ENCODE measurements at places on chromosomes 4 and X.

- no peak for DNase-seq
Observed at GRCh38 chr4:147984065-147984777, 252.3 kb downstream of the ARHGAP10 start.

- DNase-seq: no peak
Observed at GRCh38 chrX:129793604-129794191, 13.9 kb downstream of the SASH3 start.

DNA sequence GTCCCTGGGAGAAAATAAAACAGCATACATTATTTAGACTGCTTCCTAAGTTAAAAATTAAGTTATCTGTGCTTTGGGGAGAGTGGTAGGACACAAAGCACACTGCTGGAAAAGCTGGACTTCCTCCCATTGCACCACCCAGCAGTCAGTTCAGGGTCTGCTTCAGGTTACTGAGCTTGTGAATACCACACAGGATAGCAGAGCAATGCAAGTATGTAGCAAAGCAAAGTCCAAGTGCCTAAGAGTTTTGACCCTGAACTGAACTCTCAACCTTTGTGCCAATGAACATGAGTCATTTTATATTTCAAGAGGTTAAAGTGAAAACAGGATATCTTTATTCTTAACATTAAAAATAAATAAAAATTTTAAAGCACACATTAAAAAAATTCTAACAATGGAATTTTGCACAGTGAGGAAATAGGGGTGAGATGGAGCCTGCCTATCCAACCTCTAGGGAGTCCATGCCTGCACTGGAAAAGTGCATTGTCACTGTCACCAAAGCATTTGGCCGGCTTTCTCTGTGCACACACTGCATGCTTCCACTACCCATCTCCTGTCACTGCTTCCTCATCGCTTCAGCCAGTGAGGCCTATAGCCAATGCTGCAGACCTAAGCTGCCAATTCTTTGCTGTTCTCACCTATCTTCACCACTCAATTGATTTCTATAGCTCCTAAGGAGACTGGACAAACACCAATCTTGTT, 50.9 kb downstream of the ABCG2 start:
- no peak for DNase-seq

DNA sequence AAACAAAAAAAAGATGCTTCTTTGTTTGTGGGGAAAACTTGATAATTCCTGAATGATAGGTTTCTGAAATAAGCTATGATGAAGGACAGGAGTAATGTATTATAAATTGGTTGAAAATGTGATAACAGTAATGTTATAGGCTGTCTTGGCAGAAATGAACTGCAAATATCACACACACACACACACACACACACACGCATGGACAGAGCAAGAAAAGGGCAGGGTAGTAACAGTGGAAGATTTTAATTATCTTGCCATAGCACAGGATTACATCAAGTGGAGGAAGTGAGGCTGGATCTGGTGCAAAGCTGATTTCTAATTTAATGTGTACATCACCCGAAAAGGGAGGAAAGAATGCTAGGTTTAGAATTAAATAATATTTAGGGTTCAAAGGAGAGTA, 97.5 kb upstream of the CXXC4 start:
- DNase-seq: no peak

DNA sequence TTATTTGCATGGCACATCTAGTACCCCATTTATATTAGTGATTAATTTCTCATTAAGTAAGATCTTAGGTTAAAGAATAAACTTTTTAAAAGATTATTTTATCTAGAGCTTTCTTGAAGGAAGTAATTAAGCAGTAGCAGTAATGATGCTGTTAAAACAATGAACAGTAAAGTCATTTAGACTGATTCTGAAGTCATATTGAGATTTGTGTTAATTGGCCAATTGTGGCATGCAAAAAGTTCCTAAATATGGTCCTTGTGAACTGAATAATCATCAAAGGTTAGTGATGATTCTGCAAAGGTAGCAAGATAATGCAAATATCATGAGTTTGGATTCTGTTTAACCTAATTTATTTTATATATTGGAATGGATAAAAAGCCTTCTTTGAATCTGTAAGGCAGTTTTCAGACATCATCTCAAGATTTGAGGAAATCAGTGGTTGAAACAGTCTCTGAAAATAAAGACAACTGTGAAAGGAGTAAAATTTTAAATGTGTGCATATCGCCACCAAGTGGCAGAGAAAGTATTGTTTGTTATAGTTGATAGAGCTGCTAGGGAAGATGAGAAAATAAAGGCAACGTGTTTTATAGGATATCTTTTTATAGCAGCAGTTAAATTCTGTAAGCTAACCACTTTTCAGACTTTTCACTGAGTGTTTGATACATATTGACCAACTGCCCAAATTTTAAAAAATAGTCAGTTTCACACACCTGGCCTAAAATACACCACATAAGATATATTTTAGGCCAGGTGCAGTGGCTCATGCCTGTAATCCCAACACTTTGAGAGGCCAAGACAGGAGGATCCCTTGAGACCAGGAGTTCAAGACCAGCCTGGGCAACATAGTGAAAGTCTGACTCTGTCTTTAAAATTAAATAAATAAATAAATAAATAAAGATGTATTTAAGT, 79.6 kb downstream of the CCKAR start:
- DNase-seq: peak; percentile 33

DNA sequence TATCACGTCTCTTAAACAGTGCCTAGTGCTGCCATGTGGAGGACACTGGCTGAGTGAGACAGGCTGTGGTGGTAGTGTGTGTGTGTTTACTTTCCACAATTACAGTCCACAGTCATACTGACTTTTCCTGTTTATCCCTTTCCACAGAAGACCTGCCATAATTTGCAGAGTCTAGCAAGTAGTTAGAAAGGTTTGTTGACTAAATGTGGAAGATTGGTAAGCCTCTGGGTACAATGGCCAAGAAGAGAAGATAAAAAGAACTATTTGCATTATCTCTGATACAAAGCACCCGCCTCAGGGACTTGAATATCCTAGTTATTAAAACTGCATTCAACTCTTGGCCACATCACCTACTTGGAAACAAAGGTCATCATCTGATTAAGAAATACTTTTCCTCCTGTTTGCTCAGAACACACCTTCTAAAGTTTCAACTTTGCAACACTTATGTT, 89.1 kb downstream of the FAM13A start:
- DNase-seq: no peak

DNA sequence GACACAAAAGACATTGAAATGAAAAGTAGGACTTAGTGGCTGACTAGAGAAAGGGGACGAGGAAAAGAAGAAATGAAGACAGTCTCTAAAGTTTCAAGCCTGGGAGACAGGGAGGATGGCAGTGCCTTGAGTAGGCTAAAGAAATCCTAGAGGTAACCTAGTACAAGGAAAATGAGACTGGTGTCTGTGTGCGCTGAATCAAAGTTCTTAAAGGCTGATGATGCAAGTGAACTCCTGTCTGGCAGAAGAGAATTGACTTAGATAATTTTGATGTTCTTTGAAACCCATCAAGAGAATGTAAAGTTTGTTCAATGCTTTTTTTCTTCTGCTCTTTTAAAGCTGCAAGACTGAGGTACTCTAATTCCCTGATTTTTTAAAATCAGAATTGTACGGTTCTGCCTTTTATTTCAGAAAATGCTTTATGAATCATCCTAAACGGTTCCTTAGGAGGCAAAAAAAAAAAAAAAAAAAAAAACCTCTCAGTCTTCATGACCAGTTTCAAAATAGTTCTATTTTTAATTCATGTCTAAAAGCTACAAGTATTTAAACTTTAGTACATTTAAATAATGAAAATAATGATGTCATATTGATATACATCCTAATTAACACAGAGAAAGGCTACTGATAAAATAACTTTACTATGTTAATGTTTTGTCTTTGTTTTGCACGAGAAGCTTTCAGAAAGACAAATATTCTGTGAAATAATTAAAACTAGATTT, 189.8 kb downstream of the PPP3CA start:
- DNase-seq: no peak

DNA sequence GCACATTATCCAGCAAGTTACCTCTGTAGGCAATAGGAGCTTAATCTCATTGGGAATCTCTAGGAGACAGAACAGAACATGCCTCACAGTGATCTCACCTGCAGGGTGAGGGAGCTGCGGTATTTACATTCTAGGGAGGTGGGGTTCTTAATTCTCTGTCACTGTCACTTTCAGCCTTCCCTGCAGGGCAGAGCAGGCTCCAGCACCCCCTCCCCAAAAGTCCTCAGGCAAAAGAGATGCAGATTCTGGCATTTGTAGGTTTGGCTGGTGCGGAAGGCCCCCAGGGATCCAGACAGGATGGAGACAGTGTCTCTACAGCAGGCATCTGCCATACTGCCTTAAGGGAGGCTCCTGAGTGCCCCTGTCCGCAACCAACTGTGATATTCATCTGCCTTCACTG, 166.4 kb upstream of the ATP6AP2 start:
- no peak for DNase-seq

GRCh38 chrX:21725916-21726315, 32.0 kb downstream of the SMPX start:
- DNase-seq: no peak

GRCh38 chrX:39822133-39822748, 275.5 kb downstream of the BCOR start:
- no peak for DNase-seq

- DNase-seq: no peak
Observed at GRCh38 chr4:2946812-2947600, 16.2 kb downstream of the NOP14 start.

GRCh38 chr4:62912531-62912930, 1496.7 kb downstream of the TECRL start:
- no peak for DNase-seq

GRCh38 chr4:51884055-51884454, 41.1 kb downstream of the DCUN1D4 start:
- no peak for DNase-seq

GRCh38 chr4:87957061-87957460, 18.5 kb upstream of the SPP1 start:
- no peak for DNase-seq

Data from smooth muscle cell of the brain vasculature (primary cell).